ENCODE measurements at places on chromosomes 7 and 10.

- H3K4me1 ChIP-seq, result no peaks in the 10 kb centered on the region
- H3K36me3 ChIP-seq, result no peaks in the 10 kb centered on the region
- no peak overlapping the region for H3K4me3 ChIP-seq
- no peak for DNase-seq
- H3K27me3 ChIP-seq, result no peaks in the 10 kb centered on the region
Observed at GRCh38 chr10:61487506-61487905, 34.3 kb upstream of the TMEM26 start.

DNA sequence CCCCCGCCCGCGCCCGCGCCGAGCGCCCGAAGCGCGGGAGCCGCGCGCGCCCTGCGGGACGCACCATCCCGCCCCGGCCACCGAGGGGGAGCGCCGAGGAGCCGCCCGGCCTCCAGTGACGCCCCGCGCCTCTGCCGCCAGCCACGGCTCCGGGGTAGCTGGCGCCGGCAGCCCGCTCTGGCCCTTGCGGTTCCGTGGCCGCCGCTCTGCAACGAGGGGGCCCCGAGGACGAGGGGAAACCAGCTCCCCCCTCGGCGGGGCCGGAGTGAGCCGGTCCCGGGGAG lies at the start of gene PAXIP1:
TSS of gene PAXIP1 (minus strand) at position 33 of the 284 bp plus-strand sequence. CDS start 195 bp downstream, outside the sequence.
- peaks cover 14% of the 10 kb centered on the region for H3K36me3 ChIP-seq
- peak within 1 kb of the TSS; percentile 96 for H3K27ac ChIP-seq
- H3K4me1 ChIP-seq, result peaks cover 28% of the 10 kb centered on the region
- H3K4me3 ChIP-seq, result peak within 1 kb of the TSS; percentile 94
- no peak for DNase-seq
- H3K27me3 ChIP-seq, result no peaks in the 10 kb centered on the region

GRCh38 chr10:52558090-52558489 lies 214.5 kb downstream of the MBL2 start:
- no peaks in the 10 kb centered on the region for H3K36me3 ChIP-seq
- no peak for DNase-seq
- H3K27ac ChIP-seq, result no peak overlapping the region
- no peaks in the 10 kb centered on the region for H3K27me3 ChIP-seq
- H3K4me1 ChIP-seq, result no peaks in the 10 kb centered on the region

DNA sequence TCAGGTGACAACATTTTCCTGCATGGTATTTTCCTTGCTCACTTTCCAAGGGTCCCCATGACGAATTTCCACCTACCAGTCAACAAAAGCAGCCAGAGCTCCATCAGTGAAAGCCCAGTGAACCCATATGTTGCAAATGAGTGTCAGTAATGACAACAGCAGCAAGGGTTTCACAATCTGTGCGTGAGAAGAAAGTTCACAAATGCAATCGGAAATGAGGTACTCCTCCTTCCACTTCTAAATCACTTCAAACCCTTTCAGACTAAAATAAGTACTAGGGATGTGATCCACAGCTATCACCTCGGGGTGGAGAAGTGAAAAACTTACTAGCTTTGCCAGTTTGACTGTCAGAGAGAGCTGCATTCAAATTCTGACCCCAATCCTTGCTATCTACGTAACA lies 55.6 kb upstream of the BET1 start:
- no peaks in the 10 kb centered on the region for H3K36me3 ChIP-seq
- DNase-seq, result no peak
- H3K4me1 ChIP-seq, result no peaks in the 10 kb centered on the region
- no peaks in the 10 kb centered on the region for H3K27me3 ChIP-seq

- H3K27me3 ChIP-seq, result peaks cover 5% of the 10 kb centered on the region
- no peak for DNase-seq
- no peak overlapping the region for H3K27ac ChIP-seq
- H3K4me1 ChIP-seq, result peaks cover 12% of the 10 kb centered on the region
- no peak overlapping the region for H3K4me3 ChIP-seq
Observed at GRCh38 chr10:28300027-28300426, 2.8 kb downstream of the MPP7 start.

DNA sequence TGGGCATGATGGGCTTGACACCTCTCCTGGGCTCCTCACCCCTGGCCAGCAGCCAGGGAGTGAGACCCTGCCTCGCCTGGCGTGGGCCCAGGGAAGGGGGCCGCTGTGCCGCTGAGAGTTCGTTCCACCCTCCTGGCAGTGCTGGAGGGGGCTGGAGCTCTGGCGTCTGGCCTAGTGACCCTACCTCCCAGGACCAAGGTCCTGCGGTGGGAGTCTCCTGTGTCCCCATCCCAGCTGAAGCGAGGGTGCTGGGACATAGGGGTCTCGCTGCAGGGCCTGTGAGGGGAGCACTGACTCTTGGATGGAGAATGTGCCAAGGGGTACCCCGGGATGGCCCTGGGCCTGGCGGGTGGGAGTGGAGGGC lies 1.2 kb downstream of the GTF2IRD1 start:
- peak overlapping the region; percentile 73 for H3K4me3 ChIP-seq
- H3K27ac ChIP-seq, result peak overlapping the region; percentile 83
- DNase-seq, result no peak
- H3K27me3 ChIP-seq, result no peaks in the 10 kb centered on the region

GRCh38 chr7:110521357-110521911 lies 569.5 kb upstream of the LRRN3 start:
- no peaks in the 10 kb centered on the region for H3K4me1 ChIP-seq
- no peak for DNase-seq
- no peaks in the 10 kb centered on the region for H3K36me3 ChIP-seq
- no peak overlapping the region for H3K4me3 ChIP-seq
- no peaks in the 10 kb centered on the region for H3K27me3 ChIP-seq

- no peak overlapping the region for H3K27ac ChIP-seq
- no peaks in the 10 kb centered on the region for H3K27me3 ChIP-seq
- no peak for DNase-seq
- H3K36me3 ChIP-seq, result no peaks in the 10 kb centered on the region
- H3K4me1 ChIP-seq, result peaks cover 50% of the 10 kb centered on the region
Observed at GRCh38 chr7:28629216-28629842, 217.0 kb downstream of the CREB5 start.

DNA sequence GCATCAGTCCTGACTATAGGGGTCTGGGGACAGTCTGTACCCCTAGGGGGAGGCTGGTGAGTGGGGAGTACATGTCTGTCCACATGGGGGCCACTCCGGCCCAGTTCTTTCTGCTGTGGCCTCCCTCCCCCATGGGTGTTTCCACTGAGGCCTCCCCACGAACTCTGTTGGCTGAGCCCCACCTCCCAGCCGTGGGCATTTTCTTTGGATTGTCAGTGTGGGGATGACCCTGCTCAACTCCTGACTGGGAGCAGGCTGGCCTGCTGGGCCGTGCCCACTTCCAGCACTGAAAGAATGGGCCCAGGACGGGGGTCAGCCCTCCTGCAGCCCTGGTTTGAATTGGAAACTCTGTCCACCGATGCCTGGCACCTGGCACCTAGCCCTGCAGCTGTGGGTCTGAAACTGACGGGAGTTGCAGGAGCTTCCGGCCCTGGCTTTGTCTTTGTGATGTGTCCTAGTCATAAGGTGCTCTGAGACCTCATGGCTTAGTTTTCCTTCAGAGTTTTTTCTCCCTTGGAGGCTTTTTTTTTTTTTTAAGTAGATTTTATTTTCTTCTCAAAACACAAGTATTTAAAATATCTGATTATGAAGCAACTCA lies 46.5 kb downstream of the LHPP start:
- H3K27me3 ChIP-seq, result no peaks in the 10 kb centered on the region
- H3K4me3 ChIP-seq, result no peak overlapping the region
- H3K36me3 ChIP-seq, result no peaks in the 10 kb centered on the region
- no peaks in the 10 kb centered on the region for H3K4me1 ChIP-seq
- H3K27ac ChIP-seq, result no peak overlapping the region

DNA sequence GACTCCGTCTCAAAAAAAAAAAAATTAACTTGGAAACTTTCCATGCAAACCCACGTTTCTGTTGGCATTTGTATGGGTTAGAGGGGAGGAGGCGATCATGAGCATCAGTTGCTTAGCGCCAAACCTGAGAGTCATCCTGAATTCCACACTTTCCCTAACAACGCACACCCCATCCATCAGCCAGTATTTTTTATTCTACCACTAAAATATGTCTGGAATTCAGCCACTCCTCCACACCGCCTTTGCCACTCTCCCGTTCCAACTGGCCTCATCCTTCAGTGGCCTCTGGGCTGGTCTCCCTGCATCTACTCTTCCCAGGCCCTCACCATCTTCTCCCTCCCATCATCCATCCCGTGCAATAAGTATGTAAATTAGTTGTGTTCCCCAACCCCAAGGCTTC lies 4.7 kb upstream of the LMBR1 start:
- no peak overlapping the region for H3K4me3 ChIP-seq
- H3K36me3 ChIP-seq, result no peaks in the 10 kb centered on the region
- H3K27me3 ChIP-seq, result no peaks in the 10 kb centered on the region
- H3K27ac ChIP-seq, result no peak overlapping the region
- no peak for DNase-seq

DNA sequence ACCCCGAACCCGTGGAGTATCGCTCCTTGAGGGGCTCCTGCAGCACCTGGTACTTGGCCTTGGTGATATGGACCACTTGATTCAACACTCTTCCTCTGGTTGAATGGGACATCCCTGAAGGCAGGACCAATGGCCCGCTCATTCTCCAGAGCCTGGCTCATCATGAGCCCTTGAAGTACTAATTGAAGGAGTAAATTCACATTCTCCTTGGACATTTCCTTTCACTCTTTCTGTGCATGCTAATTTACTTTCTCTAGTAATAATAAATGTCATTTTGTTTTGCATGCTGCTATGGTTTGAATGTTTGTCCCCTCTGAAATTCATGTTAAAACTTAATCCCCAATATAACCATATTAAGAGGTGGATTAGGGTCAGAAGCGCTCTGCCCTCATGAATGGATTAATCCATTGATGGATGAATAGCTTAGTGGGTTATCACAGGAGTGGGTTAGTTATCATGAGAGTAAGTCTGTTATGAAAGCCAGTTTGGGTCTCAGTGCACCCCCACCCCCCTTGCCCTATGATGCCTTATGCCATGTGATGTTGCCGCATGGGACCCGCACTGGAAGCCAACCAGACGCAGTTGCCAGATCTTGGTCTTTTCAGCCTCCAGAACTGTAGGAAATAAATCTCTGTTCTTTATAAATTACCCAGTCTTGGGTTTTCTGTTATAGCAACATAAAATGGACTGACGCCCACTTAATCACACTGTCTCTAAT lies 23.8 kb downstream of the FGFBP3 start:
- no peak for DNase-seq
- H3K36me3 ChIP-seq, result no peaks in the 10 kb centered on the region
- H3K27me3 ChIP-seq, result no peaks in the 10 kb centered on the region
- no peak overlapping the region for H3K4me3 ChIP-seq
- H3K4me1 ChIP-seq, result peaks cover 30% of the 10 kb centered on the region
- peak overlapping the region; percentile 75 for H3K27ac ChIP-seq

DNA sequence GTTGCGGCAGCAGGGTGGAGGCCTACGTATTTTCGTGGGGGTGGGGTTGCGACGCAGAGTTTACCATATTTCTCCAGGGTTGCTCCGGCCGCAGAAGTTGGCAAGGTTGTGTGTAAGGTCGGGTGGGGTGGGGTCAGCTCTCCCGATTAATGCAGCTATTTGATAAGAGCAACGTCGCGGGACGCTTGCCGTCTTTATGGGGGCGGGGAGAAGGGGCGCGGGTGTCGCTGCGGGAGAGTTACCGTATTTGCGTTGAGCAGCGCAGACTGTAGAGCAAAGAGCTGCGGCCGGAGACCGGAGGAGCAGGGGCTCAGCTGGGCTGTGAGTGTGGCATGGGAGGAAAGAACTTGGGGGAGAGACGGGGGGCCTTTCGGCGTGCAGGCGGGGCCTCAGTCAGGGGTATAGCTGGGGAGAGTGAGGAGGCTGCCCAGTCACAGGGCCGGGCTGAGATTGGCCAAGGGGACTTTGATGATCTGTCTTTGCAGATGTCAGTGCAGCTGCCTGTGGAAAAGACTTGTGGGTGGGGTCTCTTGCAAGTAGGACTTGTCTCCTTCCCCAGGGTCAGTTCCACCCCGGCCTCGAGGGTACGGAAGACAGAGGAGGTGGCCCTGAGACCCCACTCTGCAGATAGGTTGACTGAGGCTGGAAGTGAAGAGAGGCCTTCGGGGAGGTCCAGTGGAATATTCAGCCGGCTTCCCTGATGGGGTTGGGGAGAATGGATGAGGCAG lies 26.6 kb downstream of the ZNF775 start:
- H3K27ac ChIP-seq, result peak overlapping the region; percentile 99
- H3K27me3 ChIP-seq, result no peaks in the 10 kb centered on the region
- peaks cover 12% of the 10 kb centered on the region for H3K36me3 ChIP-seq
- peak overlapping the region; percentile 68 for H3K4me3 ChIP-seq
- peaks cover 14% of the 10 kb centered on the region for H3K4me1 ChIP-seq

GRCh38 chr10:78627254-78627795 lies 441.4 kb upstream of the ZMIZ1 start:
- peaks cover 11% of the 10 kb centered on the region for H3K4me1 ChIP-seq
- H3K27me3 ChIP-seq, result no peaks in the 10 kb centered on the region
- H3K4me3 ChIP-seq, result no peak overlapping the region
- no peak overlapping the region for H3K27ac ChIP-seq
- DNase-seq, result no peak

DNA sequence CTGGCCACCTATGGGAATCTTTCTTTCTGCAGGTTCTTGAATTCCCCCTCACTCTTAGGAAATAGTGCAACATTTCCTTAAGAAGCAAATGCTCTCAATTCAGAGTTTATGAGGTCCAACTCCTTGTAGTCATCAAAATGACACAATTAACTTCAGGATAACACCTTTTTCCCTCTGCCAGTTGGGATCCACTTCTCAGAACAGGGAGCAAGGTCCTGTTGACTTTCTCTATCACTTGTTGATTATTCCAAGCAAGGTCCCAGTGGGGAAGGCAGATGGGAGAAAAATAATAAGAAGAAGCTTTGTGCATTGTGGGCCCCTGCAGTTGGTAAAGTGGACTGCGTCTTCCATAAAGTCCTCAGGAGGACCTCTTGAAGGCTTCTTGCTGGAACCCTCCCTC lies 315.6 kb upstream of the NPSR1 start:
- H3K27ac ChIP-seq, result no peak overlapping the region
- no peaks in the 10 kb centered on the region for H3K4me1 ChIP-seq
- no peaks in the 10 kb centered on the region for H3K36me3 ChIP-seq
- H3K4me3 ChIP-seq, result no peak overlapping the region
- no peak for DNase-seq
- no peaks in the 10 kb centered on the region for H3K27me3 ChIP-seq

DNA sequence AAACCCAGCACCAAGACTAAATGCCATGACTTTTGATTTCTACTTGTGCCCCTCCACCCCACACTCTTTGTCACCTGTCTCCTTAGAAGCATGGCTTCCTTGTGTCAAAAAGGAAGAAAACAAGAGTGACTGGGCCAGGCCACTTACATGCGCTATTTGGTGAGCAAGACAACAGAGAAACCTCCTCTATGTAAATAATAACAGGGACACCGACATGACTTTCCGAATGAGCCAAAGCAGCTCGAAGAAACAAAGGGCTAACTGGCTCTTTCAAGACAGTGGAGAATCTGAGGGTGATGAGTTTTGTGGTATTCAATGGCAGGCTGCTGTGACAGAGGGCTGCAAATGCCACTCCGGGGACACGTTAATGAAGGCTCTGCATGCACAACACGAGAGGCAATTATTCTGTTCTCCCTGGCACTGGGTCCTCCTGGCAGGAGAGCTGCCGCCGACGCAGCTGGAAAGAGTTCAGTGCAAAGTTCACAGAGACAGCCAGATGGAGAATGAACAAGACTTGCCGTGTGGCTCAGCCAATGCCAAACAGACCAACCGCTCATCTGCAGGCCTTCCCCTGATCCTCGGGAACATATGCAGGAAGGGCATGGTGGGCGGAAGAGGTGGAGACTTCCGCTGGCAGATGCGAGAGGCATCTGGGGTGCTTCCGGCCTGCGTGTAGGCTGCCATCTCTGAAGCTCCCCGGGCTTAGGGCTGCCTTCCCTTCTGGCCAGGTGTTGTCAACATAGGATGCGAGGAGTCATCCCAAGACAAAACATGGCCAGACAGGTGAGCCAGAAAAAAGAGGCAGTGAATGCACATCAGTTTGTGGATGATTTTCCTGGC lies 59.1 kb upstream of the SMNDC1 start:
- no peak overlapping the region for H3K27ac ChIP-seq
- DNase-seq, result no peak
- H3K4me1 ChIP-seq, result no peaks in the 10 kb centered on the region
- H3K4me3 ChIP-seq, result no peak overlapping the region
- H3K27me3 ChIP-seq, result no peaks in the 10 kb centered on the region
- H3K36me3 ChIP-seq, result no peaks in the 10 kb centered on the region
